Kasumi-1 (cell line): ENCODE measurements at places on chromosomes 1 and 21.

DNA sequence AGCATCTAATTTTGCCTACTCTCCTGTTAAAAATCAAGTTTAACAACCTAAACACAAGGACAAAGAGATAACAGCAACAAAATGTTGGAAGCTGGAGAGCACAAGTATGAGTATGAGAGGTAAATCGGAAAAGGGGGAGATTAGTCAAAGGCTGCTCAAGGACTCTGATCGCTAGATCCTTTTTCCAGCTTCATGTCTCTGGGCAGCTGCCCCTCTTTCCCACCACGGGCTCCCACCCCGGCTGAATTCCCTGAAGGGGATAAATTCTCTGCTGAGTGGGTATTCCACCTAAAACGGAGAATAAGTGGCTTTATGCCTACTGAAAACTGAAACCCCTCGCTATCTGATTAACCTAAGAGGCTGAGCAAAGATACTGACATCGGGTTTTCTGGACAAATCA, 696 bp upstream of the CTBS start:
- DNase-seq, result no peak

- no peak for DNase-seq
Observed at GRCh38 chr21:44334329-44335030, 4.7 kb downstream of the CFAP410 start.

DNA sequence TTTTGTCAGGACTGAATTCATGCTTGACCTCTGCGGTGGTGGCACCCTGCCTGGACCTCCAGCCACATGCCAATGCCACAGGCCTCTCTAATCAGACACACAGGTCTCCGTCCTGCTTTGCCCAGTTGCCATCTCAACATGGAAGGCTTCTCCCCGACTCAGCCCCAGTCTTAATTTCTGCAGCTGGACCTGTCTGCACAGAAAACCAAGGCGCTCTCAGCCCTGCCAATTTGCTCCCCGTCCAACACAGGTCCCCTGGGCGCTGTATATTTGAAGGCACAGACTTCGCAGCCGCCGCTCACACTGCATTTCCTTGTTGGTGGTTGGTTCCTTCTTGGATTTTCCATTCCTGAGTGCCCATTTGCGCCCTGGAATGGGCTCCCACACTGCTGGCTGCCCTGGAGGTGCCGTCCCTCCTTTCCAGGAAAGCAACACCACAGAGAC, 28.0 kb upstream of the PLEKHG5 start:
- DNase-seq, result no peak

- DNase-seq, result no peak
Observed at GRCh38 chr21:43639470-43640353, 19.6 kb downstream of the HSF2BP start.

DNA sequence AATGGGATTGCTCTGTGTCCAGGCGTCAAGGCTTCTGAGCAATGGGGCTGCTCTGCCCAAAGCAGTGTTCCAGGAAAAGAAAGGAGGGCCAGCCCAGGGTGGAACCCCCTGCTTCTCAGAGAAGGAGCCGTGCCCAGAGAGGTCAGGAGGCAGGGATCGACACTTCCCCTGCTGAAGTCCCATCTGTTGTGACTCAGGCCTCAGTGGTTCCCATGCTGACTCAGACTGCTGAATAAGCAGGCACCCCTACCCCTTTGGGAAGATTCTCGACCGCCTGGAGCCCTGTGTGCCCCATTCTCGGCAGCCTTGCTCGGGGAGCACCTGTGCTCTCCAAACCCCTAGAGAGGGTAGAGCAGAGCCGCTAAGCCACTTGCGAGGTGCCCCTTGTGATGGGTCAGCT, 23.9 kb downstream of the PKP1 start:
- DNase-seq, result no peak

DNA sequence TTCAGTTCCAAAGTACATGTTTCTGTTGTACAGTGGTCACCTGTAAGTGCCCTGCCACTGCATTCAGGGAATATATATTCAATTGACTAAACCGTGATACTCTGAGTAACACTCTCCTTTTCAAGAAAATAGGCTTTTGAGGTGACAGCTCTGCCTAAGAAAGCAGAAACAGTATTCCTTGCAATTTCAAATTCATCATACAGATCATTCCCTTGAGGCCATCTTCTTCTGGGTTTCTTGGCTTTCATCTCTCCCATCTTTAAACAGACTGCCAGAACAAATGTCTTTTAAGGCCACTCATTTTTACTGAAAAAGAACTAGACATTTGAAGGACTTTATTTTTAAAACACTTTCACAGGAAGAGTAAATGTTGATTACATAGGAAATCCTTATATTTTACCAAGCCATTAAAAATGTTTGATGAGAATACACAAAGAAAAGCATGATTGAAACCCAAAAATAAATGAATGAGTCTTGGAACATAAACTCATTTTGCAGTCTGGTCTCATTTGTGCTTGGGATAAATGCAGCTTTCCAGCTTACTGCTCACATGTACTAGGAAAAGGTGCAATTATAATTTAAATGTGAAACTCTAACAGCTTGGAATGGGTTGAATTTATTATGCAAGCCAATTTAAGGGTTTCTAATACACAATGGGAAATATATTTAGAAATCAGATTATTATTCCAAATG, 34.7 kb downstream of the PLPPR5 start:
- DNase-seq, result no peak

GRCh38 chr1:176543360-176544129, 80.6 kb downstream of the PAPPA2 start:
- DNase-seq, result no peak

- no peak for DNase-seq
Observed at GRCh38 chr1:161285521-161285920, 24.2 kb downstream of the MPZ start.

DNA sequence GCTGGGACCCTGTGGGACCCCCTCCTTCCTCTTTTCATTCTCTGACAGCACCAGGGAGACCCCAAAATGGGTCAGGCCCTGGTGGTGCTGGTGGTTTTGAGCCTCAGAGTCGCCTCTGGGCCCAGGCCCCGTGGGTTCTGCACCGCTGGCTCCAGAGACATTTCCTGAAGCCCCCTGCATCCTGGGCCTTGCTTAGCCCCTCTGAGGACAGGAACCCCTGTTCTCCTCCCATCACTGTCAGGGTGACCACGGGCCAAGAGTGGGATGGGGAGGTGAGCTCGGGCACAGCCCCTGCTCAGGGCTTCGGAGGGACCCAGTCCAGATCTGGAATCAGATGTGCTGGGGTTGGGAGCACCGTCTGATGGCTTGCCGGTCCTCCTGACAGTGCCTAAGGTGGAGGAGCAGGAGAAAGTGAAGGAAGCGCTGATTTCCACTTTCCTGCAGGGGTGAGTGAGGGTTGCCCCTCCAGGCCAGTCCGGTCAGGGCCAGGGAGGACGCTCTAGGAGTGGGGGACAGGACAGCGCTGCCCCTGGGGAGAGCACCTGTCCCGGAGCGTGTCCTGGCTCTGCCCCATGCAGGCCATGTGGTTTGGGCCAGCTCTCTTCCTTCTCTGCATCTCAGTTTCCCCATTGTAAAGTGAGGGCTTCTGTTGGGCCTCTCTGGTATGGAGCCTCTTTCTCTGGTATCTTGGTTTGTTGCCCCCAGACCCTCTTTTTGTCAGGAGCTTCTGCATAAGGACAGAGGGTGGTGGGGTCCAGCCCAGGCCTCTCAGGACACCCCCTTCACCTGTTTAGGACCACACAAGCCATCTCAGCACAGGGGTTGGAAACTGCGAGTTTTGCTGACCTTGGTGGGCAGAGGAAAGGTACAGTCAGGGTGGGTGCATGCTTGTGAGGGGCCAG, 71.0 kb downstream of the TRIM11 start:
- no peak for DNase-seq

GRCh38 chr1:20446796-20447195, 39.2 kb downstream of the CAMK2N1 start:
- DNase-seq, result no peak

DNA sequence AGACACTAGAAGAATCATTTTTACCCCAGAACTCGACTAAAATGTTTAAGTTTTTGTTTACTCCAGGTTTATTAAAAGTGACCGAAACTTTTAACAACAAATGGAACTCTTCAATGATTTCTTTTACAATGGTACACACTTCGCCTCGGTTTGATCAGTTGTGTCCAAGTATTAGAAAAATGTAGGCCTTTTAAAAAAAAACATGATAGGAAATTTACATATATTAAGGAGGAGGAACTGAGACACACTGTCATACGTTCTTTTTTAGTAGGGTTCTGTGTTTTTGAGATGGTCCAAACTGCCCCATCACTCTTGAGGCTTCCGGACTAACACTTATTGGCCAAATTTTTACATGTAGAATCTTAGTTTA, 1.3 kb downstream of the PRDM2 start:
- no peak for DNase-seq
